ENCODE measurements at places on chromosomes 2 and 18.

DNA sequence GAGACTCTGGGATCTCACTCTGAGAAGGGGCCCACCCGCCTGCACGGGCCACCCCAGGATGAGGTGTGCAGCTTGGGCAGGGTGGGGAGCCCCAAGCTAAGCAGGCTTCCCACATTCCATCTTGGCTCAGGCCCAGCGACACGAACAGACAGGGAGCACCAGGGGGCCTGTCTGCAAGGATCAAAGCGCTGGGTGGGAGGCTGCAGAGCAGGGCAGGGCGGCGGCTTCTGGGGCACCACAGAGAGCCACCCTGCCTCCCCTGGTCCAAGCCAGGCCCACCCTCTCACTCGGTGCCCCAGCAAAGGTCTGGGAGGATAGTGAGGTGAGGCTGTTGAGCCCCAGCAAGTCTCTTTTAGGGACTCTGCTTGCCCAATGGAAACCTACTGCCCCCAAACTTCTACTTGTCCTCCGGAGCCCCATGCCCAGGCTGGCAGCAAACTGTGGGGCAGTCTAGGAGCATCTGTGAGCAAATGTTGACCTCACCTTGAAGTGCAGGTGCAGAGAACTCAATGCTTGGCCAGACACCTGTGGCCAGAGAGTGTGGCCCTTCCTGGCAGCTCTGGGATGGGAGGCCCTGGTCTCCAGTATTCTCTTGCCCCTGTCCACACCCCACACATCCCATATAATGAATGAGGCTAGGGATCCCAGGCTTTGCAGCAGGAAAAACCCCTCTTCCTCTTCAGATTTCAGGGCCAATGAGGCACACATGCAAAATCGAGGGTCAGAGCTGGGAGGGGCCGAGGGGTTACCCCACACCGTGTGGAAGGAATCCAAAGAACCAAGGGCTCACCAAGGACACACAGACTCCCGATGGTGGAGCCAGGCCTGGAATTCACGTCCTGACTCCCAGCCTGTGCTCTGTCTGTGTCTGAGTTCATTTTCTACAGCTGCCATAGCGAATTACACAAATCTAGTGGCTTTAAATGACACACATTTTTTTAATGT is 18.8 kb upstream of the GLI2 start:
- no peak for DNase-seq

- no peak for DNase-seq
These were observed 31.3 kb upstream of the MLPH start for GRCh38 chr2:237455764-237456163.

- no peak for DNase-seq
These were observed 13.7 kb upstream of the TET3 start for GRCh38 chr2:73970850-73971471.

DNA sequence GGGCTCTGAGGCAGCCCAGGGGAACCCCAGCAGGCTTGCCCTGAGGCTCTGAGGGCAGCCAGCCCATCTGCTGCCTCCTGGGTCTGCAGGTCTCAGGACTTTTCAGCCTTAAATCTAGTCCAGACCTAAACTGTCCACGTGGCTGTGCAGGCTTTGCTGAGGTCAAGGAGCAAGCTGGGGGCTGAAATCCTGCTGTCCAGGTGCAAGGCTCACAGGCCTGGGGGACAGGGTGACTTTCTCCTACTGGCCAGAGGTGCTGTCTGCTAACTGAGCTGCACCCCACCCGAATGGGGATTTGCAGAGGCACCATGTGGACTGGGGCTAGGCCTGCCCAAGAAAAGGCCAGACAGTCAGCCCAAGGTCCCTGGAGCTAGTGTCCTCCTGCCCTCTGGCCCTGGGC is 32.1 kb downstream of the SDC1 start:
- no peak for DNase-seq

- DNase-seq: no peak
These were observed 215.3 kb upstream of the APCDD1 start for GRCh38 chr18:10239103-10239502.

GRCh38 chr2:172089633-172090032 is 4.3 kb downstream of the DLX1 start:
- DNase-seq: no peak

DNA sequence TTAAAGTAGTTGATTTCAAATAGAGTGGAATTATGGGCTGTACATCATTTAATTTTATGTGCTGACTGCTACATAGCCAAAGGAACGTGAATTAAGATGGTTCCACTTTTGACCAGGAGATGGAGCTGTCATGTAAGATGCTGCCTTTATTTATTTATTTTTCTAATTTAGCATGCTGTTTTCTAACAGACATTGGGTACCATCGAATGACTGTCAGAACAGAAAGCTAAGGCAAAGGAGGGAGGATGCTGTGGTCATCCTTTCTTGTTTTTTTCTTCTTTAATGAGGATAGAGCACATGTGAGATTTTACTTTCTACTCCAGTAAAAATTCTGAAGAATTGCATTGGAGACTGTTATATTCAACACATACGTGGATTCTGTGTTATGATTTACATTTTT is at the start of gene SCN2A:
Gene SCN2A (plus strand): TSS at position 185 of the 400 bp plus-strand sequence. CDS start 56,410 bp downstream, outside the sequence.
- DNase-seq: no peak

- DNase-seq: no peak
These were observed 480.8 kb upstream of the KLHL29 start for GRCh38 chr2:22904126-22904684.

DNA sequence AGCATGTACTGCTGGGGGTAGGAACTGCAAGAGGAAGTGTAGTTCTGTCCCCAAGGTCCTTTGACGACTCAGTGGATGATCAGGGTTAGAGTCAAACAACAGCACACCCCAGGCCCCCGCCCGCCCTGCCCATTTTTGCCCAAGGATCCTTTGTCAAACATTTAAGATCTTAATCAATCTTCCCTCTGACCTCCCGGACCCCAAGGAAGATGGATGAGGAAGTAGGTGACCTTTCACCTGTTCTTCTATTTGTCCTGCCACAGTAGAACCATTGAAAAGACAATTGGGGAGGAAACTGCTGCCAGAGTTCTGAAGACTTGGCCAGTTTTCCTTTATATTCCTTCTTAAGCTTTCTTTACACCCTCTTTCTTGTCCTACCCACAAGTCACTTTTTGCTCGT is 12.1 kb downstream of the EPHA4 start:
- DNase-seq: no peak

DNA sequence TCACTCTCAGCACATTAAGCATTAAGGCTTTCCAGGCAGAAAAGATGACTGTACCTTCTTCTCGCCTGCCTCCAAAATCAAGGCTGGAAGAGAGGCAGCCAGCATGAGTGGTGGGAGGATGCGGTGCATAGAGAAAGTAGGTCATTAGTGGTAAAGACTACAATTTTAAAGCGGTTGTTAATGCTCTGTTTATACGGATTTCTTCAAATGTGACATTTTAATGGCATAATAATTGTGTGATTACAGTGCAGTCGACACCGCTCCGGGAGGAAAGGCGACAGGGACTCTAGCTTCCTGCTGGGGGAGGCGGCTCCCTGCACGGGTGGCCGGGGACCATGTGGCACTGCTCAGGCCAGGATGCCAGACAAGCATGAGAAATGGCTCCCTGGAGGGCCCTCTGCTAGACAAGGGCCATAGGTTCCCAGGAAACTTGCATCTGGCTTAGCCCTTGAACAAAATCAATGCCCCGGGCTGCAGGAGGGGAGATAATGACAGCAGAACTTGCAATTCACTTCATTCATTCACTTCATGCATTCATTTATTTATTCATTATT is 129.6 kb downstream of the GALNT14 start:
- no peak for DNase-seq

GRCh38 chr2:213688133-213688532 is 403.9 kb downstream of the SPAG16 start:
- no peak for DNase-seq

GRCh38 chr2:10909050-10909995 is 2.4 kb upstream of the KCNF1 start:
- no peak for DNase-seq

DNA sequence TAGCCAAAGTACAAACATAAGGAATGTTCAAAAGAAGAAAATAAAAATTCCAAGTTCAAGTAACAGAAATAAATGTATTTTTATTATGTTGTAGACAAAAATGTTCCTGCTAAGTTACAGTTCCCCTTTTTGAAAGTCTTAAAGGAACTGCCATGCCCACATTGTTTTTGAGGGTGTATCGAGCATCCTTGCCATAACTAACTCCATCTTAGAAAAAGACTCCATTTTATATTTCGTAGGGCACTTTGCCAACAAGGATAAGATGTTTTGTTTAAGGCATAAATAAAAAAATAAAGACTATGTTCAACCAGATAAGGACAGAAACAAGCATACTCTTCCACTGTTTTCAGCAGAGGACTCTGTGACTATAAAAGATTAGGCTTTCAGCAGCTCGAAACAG is 67.3 kb downstream of the TMEM237 start:
- no peak for DNase-seq
